Osteocyte (in vitro differentiated cells): ENCODE measurements at places on chromosomes 3 and 15. TPM values are rescaled to one million over a fixed set of nuclear protein-coding genes. Genes with fewer than 3 reads are reported as not detected.

LTK gene
- 0.50 and 0.91 TPM in 2 replicates for total RNA-seq

CRABP1 gene
- 3.6 and 5.2 TPM in 2 replicates for total RNA-seq

CFAP100 gene
- total RNA-seq, result not detected in 2 replicates

GRCh38 chr3:7692866-7693265 lies 808.8 kb upstream of the LMCD1 start:
- H3K4me3 ChIP-seq, result no peak overlapping the region
- no peak overlapping the region for H3K27ac ChIP-seq
- H3K36me3 ChIP-seq, result no peaks in the 10 kb centered on the region

- peaks cover 5% of the 10 kb centered on the region for H3K4me1 ChIP-seq
- no peak for DNase-seq
- no peak overlapping the region for H3K27ac ChIP-seq
- H3K4me3 ChIP-seq, result no peak overlapping the region
- peaks cover 11% of the 10 kb centered on the region for H3K27me3 ChIP-seq
- no peaks in the 10 kb centered on the region for H3K36me3 ChIP-seq
These were observed 115.1 kb upstream of the ARHGEF3 start for GRCh38 chr3:56916716-56917360.

GRCh38 chr3:50430191-50430590 lies 70.9 kb upstream of the TMEM115 start:
- H3K27ac ChIP-seq, result no peak overlapping the region
- H3K4me3 ChIP-seq, result no peak overlapping the region
- DNase-seq, result no peak
- no peaks in the 10 kb centered on the region for H3K4me1 ChIP-seq
- peaks cover 12% of the 10 kb centered on the region for H3K27me3 ChIP-seq
- no peaks in the 10 kb centered on the region for H3K36me3 ChIP-seq

GRCh38 chr15:72923289-72923688 lies 129.0 kb upstream of the NEO1 start:
- no peak overlapping the region for H3K27ac ChIP-seq
- H3K36me3 ChIP-seq, result no peaks in the 10 kb centered on the region
- peaks cover 32% of the 10 kb centered on the region for H3K27me3 ChIP-seq
- no peak for DNase-seq
- H3K4me3 ChIP-seq, result no peak overlapping the region

DNA sequence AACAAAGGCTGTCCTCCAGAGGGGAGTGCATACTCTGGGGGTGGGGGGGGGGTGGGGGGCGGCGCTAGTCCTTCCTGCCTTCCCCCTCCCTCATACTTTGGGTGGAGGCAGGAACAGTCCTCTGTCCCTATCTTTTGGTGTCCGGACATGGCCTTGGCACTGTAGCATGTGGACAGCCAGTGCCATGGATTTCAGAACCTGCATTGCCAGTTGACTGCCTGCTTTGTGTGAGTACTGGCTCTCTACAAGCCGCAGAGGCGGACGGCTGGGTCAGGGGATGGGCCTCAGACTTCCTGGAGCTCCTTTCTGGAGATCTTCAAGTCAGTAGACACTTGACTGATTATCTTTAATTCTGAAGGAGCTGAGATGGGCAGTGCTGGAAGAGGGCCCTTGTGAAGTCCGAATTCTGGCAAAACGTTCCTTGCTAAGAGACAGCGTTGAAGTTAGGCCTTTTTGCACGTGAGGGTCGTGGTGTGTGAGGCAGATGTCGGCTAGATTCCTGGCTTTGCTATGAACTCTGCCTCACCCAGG lies 2.5 kb downstream of the CLDN11 start:
- no peak for DNase-seq
- H3K27ac ChIP-seq, result no peak overlapping the region
